ENCODE measurements at places on chromosomes 2 and 18.

DNA sequence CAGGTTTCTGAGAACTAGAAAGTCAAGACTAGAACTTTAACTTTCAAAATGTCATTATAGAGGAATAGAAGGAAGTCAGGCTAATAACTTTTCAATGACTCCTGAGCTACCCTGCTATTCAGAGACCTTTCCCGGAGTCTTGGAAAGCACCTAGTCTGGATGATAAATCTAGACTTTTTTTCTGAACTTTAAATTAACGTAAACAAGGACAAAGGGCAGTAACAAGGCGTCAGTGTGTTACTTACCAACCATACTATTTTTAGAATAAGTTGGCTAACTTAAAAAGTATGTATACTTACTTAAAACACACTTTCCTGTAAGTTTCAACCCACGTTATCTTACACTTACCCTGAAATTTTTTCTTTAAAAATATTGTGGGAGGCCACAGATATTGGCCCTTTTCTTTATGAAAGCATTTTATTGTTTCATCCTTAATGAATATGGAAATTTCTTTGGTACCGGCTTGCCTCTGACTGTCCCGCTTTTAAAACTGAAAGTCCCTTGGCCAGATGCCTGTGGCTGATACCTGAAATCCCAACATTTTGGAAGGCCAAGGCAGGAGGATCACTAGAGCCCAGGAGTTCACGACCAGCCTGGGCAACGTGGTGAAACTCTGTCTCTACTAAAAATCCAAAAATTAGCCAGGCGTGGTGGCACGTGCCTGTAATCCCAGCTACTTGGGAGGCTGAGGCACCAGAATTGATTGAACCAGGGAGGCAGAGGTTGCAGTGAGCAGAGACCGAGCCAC, 9.7 kb downstream of the PMAIP1 start:
- H3K27ac ChIP-seq, result no peak overlapping the region
- H3K36me3 ChIP-seq, result no peaks in the 10 kb centered on the region
- H3K4me1 ChIP-seq, result no peaks in the 10 kb centered on the region
- no peak overlapping the region for H3K4me3 ChIP-seq

- H3K27me3 ChIP-seq, result no peaks in the 10 kb centered on the region
- H3K36me3 ChIP-seq, result no peaks in the 10 kb centered on the region
- DNase-seq, result no peak
- H3K4me3 ChIP-seq, result no peak overlapping the region
- H3K4me1 ChIP-seq, result no peaks in the 10 kb centered on the region
Observed at GRCh38 chr2:72757177-72757775, 68.6 kb downstream of the EXOC6B start.

DNA sequence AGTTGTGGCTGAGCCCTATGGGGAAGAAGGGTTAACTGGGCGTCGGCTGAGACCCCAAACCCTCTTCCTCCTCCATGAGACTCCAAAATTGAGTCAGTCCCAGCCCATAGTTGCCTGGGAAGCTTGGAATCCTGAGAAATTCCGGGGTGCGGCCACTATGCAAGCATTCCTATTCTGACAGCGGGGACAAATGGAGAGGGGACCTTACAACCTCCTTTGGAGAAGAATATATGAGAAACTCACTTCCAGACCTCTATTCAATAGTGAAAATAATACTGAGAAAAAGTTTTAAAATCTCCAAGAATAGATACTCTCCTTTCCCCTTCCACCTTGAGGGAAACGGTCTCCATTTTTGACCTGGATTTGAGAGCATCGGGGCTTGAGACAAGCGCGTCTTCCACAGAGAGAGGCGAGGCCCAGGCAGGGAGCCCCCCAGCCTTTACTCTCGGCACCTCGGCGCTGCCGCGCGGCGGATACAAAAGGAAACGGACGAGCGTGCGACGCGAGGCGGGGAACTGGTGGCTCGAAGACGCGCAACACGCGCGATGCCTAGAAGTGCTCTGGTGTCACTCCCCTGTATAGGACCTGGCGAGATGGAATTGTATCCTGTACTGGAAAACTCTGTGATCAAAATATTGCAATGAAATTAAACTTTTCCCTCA, 11.1 kb downstream of the NR4A2 start:
- no peaks in the 10 kb centered on the region for H3K4me1 ChIP-seq
- peaks cover 8% of the 10 kb centered on the region for H3K27me3 ChIP-seq
- peak overlapping the region; percentile 56 for H3K4me3 ChIP-seq

DNA sequence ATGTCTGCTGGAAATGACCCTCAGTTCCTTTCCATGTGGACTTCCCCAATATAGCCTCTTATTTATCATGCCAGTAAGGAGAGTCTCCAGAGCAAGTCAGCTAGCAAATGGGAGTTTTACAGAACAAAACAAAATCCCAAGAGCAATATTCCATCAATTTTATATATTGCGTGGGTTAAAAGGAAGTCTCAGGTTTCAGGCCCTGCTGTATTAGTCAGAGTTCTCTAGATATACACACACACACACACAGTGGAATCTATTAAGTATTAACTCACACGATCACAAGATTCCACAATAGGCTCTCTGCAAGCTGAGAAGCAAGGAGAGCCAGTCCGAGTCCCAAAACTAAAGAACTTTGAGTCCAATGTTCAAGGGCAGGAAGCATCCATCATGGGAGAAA, 102.8 kb upstream of the MAP2 start:
- H3K4me3 ChIP-seq, result no peak overlapping the region
- no peaks in the 10 kb centered on the region for H3K4me1 ChIP-seq
- H3K36me3 ChIP-seq, result no peaks in the 10 kb centered on the region
- H3K27ac ChIP-seq, result no peak overlapping the region
- H3K27me3 ChIP-seq, result no peaks in the 10 kb centered on the region

DNA sequence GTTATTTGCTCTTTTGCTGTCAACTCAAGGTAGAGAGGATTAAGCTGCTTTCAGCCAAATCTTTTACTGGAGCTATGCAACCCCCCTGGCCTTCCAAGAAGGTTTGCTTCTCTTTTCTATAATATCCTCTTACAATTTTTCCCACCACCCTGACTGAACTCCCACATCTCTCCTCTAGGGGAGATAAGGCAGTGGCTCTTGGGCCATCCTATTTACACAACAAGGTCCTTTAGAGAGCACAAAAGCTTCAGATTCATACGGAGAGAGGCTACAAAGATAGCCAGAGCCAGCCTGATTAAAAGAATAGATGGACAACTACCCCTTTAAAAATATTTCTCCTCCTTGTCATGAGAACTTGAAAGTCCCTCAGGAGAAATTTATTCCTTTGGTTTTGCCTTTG, 95.7 kb downstream of the TPGS2 start:
- no peaks in the 10 kb centered on the region for H3K27me3 ChIP-seq
- H3K36me3 ChIP-seq, result no peaks in the 10 kb centered on the region
- H3K27ac ChIP-seq, result no peak overlapping the region
- DNase-seq, result no peak
- H3K4me3 ChIP-seq, result no peak overlapping the region

- no peaks in the 10 kb centered on the region for H3K27me3 ChIP-seq
- H3K4me1 ChIP-seq, result no peaks in the 10 kb centered on the region
- no peaks in the 10 kb centered on the region for H3K36me3 ChIP-seq
- H3K27ac ChIP-seq, result no peak overlapping the region
- no peak for DNase-seq
Observed at GRCh38 chr2:26809211-26809610, 23.4 kb downstream of the CENPA start.

- no peak overlapping the region for H3K27ac ChIP-seq
- H3K4me1 ChIP-seq, result no peaks in the 10 kb centered on the region
- no peaks in the 10 kb centered on the region for H3K27me3 ChIP-seq
- no peak for DNase-seq
Observed at GRCh38 chr2:111199840-111200239, 79.1 kb downstream of the BCL2L11 start.

DNA sequence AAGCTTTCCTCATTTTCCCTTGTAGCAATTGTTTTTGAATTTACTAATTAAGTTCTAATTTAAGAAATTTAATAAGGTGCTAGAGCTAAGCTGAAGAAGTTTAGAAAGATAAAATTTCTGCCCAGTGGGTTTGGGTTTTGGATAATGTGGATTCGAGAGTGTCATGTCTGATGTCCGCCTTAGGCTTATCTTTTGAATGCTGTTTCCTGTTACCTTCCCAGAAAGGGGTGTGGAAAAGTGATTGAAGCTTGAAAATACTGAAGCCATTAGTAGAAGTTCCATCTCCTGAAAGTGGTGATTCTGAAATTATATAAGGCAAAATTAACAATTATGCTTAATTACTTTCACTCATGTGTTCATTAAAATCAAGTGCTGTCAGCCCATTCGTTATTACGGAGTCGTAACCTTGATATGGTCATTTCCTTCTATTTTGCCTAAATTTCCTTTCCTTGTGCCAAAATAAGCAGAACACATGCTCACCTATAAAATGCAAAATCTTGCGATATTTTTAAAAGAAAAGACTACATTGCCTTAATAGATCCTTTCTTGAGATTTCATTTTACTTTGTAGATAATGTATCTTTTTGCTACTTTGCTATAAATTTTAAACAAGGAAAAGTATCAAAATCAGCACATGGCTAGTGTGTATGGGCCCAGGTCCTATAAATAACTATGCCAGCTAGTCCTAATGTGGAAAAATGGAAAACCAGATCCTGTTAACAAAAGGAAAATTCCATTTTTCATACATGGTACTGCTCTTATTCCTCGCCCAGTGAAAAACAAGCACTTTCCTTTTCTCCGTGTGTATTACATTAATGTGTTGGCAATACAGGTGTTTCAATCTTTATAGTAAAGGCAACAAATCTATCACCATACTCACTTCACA, 97.3 kb downstream of the ICOS start:
- H3K4me3 ChIP-seq, result no peak overlapping the region
- no peaks in the 10 kb centered on the region for H3K36me3 ChIP-seq
- H3K27ac ChIP-seq, result no peak overlapping the region
- DNase-seq, result no peak
- no peaks in the 10 kb centered on the region for H3K4me1 ChIP-seq

DNA sequence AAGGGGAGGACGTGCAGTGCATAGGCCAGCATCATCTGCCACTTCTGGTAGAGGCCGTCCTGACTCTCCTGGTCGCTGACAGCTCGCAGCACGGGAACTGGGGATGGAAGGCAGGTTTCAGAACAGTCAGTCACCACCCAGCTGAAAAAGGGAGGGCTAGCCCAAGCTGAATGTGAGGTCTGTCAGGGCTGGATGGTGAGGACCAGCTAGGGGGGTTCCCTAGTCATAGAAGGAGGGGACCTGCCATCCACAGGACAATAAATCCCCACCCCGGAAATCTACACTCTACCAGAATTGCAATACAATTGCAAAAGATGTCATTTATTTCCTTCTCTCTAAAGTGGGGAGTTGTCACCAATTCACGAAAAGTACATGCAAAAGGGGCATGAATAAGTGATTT, 15.8 kb downstream of the ABCG5 start:
- H3K36me3 ChIP-seq, result no peaks in the 10 kb centered on the region
- H3K4me1 ChIP-seq, result no peaks in the 10 kb centered on the region
- no peak overlapping the region for H3K4me3 ChIP-seq
- no peaks in the 10 kb centered on the region for H3K27me3 ChIP-seq

DNA sequence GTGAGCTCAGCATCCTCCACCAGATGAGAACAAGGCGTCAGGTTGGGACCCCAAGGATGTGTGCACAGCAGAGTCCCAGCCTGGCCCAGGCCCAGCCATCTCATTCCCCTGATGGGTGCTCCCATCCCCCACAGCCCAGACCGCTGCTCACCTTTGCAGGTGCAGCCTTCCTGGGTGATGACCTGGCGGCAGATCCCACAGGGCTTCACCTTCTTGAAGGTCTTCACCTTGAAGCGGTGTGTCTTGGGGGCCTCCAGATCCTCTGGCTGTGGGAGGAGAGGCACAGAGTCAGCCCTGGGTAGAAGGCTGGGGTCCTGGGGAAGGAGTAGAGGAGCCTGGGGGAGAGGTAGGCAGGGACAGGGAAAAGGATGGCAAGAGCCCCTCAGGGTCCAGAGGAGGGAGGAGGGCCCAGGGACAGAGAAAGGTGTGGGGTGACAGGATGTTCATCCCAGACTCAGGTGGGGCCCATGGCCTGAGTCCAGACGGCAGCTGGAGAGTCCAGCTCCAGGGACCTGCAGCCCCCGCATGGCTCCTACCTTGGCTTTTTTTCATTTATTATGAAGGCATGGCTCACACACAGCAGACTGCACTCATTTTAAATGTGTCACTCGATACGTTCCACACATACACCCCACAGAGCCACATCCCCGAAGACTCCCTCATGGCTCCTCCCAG, 11.9 kb downstream of the TNS1 start:
- no peak for DNase-seq
- H3K36me3 ChIP-seq, result no peaks in the 10 kb centered on the region
- no peak overlapping the region for H3K27ac ChIP-seq
- peaks cover 54% of the 10 kb centered on the region for H3K4me1 ChIP-seq
- H3K4me3 ChIP-seq, result no peak overlapping the region

DNA sequence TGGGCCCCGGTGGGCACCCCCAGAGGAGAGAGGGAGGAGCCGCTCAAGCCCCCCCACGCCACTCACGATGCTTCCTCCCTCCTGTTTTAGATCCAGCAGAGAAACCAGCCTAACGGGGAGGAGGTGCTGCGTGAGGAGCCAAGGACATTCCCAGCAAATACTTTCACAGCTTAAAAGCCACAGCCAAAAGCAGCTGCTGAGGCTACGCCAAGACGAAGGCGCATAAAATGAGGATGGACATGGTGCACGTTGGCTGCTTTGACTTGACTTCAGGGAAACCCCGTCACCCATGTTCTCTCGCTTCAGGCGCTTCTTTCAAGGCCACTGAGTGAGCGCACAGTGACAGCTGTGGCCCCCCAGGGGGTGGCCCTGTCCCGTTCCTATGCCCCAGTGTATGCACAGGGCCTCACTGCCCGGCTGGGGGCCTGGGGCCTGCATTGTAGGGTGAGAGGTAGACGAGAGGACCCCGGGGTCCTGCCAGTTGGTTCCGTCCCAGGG, 72.1 kb upstream of the PXDN start:
- no peaks in the 10 kb centered on the region for H3K36me3 ChIP-seq
- peaks cover 19% of the 10 kb centered on the region for H3K4me1 ChIP-seq
- no peaks in the 10 kb centered on the region for H3K27me3 ChIP-seq
- H3K4me3 ChIP-seq, result no peak overlapping the region
- peak overlapping the region; percentile 84 for H3K27ac ChIP-seq
- no peak for DNase-seq

GRCh38 chr2:173307293-173307692, 47.4 kb upstream of the CDCA7 start:
- no peaks in the 10 kb centered on the region for H3K27me3 ChIP-seq
- no peak overlapping the region for H3K4me3 ChIP-seq
- no peaks in the 10 kb centered on the region for H3K36me3 ChIP-seq
- DNase-seq, result no peak
- no peak overlapping the region for H3K27ac ChIP-seq
- H3K4me1 ChIP-seq, result no peaks in the 10 kb centered on the region

- peak; percentile 22 for DNase-seq
- H3K27me3 ChIP-seq, result no peaks in the 10 kb centered on the region
- peaks cover 11% of the 10 kb centered on the region for H3K36me3 ChIP-seq
Observed at GRCh38 chr2:10331027-10331701, 28.5 kb downstream of the HPCAL1 start.

- H3K27me3 ChIP-seq, result no peaks in the 10 kb centered on the region
- H3K4me3 ChIP-seq, result no peak overlapping the region
- no peak for DNase-seq
- H3K4me1 ChIP-seq, result no peaks in the 10 kb centered on the region
- no peak overlapping the region for H3K27ac ChIP-seq
Observed at GRCh38 chr2:105876191-105876590, 131.5 kb downstream of the NCK2 start.

GRCh38 chr2:18092760-18093159, 214.3 kb downstream of the KCNS3 start:
- no peak overlapping the region for H3K4me3 ChIP-seq
- H3K36me3 ChIP-seq, result no peaks in the 10 kb centered on the region
- H3K4me1 ChIP-seq, result no peaks in the 10 kb centered on the region

- peak overlapping the region; percentile 80 for H3K27ac ChIP-seq
- H3K4me3 ChIP-seq, result peak overlapping the region; percentile 78
- H3K27me3 ChIP-seq, result peaks cover 3% of the 10 kb centered on the region
- H3K36me3 ChIP-seq, result no peaks in the 10 kb centered on the region
- no peaks in the 10 kb centered on the region for H3K4me1 ChIP-seq
Observed at GRCh38 chr2:23385351-23385747, 370 bp downstream of the KLHL29 start.

GRCh38 chr2:226953206-226953605, 117.4 kb downstream of the RHBDD1 start:
- DNase-seq, result peak; percentile 33
- no peaks in the 10 kb centered on the region for H3K36me3 ChIP-seq
- H3K4me1 ChIP-seq, result no peaks in the 10 kb centered on the region
- no peak overlapping the region for H3K4me3 ChIP-seq

Measured in tibial nerve (tissue), 4 donors.